ENCODE measurements at places on chromosomes 11 and 22.

- no peak for DNase-seq
Measured at GRCh38 chr22:47166033-47166404, 403.6 kb downstream of the TBC1D22A start.

- peak; percentile 10 for DNase-seq
Measured at GRCh38 chr11:94417386-94417987, 16.3 kb upstream of the GPR83 start.

DNA sequence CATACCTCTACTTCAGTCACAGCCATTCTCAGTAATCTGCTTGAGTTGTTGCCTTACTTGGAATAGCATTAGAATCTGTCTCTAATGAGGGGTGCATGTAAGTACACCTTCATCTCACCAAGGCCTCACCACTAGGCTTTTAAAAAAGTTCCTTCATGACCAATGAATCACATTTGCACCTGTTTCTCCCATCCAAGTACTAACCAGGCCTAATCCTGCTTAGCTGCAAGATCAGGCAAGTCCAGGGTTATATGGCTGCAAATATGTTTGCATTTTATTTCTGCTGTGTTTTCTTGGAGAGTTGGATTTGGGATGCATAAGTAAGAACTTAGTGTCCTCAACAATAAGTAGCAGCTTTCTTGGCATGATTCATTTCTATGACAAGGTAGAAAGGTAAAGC, 66.9 kb downstream of the BBOX1 start:
- DNase-seq: no peak

DNA sequence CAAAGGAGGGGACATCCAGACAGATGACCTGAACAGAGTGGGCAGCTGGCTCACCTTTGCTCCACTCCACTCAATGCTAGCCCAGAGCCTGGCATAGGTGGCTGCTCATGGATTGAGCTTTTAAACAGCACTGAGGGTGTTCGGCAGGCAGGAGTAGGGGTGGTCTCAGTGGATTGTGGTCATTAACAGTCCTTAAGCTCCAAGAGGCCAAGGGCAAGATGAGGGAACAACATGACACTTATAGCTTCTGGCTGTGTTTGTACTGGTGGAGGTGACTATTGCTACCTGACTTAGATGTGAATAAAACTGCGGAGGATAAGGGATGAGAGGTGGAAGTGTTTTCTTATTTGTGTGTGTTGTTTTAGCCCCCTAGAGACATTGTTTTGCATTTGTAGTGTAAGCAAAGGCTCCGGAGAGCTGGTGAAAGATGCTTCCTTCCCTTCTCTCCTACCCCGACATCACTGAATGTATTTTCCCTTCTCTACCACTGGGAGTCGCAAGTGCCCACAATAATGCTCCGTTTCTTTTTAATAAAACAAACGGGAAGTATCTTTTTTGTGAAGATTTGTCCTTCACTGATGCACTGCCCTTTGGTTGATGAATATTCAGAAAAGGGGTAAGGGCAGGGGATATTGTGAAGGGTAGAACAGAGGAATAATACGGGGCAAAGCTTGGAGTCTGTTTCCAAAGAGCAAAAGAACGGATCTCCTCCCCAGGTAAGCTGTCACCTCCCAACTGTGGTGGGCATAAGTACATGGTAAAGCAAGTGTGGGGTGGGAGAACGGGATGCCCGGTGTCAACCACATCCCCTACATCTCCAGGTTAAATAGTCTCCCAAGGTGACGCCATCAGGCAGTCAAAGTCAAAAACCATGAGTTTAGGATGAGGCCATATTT, 27.5 kb upstream of the MTNR1B start:
- peak; percentile 54 for DNase-seq

DNA sequence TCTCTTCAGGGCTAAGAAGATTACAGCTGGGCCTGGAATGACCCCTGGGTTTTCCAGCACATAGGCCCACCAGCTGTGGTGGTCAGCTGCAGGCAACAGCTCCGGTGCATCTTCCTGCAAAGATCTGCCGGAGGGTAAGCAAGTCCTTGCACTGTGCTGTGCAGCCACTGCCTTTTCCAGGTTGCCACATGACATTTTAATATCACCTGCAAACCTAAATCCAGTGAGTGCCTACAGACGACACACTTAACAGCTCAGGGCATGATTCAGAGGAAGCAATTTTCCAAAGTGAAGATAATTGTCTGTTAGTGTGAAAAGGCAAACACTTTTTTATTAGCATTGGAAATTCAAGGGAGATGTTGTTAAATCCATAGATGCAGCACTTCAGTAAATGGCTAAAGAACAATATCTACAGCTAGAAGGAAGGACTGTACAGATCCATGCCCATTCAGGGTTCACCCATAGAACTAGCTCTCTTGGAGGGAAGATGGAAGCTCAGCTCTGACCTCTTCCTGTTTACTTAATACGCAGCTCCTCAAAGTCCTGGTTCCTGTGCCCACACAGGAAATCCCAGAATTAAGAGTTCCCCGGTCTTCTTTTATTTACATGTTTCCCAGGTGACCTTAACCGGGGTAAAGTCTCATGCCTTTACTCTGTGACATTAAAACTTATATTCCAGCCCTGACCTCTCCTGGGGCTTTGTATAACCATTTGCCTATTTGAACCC, 13.3 kb upstream of the NRIP3 start:
- DNase-seq: peak; percentile 29

DNA sequence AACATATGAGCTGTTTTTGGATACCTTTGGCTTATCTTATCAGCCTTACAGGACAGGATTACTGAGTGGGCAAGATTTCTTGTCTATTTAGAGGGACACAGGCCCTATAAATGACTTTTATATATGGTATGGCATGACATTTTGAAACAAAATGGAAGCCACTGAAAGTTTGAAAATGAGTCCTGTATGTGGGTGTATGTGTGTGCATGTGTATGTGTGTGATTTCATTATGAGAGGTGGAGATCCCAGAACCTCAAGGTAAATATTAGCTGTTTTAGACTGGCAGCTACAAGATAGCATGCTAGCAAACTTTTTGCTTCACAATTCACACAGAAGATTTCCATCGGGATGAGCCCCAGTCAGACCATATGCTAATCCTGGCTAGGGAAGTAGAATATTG, 970.5 kb upstream of the CCDC90B start:
- DNase-seq: no peak

DNA sequence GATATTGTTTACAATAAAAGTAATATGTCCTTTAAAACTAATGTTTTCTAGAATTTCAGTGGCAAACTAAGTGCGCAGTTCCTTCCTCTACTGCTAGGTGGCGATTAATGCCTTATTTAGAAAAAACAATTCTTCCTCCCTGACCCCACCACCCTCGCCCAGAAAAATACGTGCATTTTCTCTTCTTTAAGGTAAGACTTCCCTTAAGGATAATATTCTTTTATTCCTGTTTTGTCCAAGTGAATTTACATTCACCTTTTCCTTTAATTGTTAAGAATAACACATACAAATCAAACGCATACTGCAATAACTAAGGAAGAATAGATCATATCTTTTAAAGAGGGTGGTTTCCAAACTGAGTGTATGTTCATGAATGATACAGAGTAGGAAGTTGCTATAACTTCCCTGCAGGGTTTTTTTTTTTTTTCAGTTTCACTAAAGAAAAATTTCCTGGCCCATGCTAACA, 17.0 kb upstream of the PSMA1 start:
- peak; percentile 64 for DNase-seq

DNA sequence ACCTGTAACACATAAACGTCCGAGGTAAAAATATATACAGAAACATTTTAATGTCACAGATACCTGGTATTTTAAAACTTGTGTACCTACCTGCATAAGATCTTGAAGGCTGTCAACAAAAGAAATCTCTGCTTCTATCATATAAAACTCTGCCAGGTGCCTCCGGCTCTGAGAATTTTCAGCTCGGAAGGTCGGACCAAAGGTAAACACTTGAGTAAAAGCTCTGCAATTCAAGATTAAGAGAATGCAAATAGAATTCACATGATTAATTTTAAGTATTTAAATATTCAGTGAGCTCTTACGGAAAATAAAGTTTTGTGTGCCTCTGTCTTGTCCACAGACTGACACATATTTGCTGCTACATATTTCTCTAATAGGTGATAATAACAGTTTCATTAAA, 75.4 kb upstream of the GAB2 start:
- DNase-seq: no peak

DNA sequence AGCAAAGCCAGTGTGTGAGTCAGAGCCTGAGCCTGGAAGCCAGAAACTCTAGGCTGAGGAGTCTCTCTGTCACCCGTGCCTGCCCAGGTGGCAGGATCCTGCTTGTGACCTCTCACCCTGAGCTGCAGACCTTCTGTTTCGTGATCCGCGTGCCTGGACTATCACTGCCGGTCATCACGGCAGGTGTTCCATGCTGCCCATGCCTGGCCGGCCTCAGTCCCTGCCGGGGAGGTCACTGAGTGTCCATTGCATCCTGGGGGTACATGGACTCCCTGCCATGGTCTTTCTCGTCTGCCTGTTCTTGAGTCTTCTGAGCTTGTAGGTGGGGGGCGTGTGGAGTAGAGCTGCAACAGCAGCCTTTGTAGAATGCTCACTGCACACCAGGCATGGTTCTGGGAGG, 1032.4 kb downstream of the TBC1D22A start:
- DNase-seq: no peak

GRCh38 chr11:11157185-11157584, 195.9 kb downstream of the CSNK2A3 start:
- DNase-seq: peak; percentile 9

Data from inflammatory macrophage (primary cell).